ENCODE measurements at places on chromosomes 4 and X.

- no peak for DNase-seq
Observed at GRCh38 chrX:109264878-109265277, 217.0 kb downstream of the GUCY2F start.

DNA sequence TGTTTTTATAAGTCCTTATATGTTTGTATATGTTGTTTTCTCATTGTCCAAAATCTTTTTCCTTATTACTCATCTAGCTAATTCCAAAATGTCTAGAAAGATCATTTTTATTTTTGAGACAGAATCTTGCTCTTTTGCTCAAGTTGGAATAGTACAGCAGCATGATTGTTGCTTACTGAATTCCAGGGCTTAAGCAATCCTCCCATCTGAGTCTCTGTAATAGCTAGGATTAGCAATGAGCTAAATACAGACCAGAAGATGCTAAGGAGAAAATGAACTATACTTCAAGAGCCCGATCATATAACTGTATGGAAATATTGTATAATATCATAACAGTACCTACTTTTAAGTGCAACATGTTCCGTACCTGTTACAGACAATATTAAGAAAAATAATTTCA is 1027.0 kb downstream of the STIM2 start:
- no peak for DNase-seq

DNA sequence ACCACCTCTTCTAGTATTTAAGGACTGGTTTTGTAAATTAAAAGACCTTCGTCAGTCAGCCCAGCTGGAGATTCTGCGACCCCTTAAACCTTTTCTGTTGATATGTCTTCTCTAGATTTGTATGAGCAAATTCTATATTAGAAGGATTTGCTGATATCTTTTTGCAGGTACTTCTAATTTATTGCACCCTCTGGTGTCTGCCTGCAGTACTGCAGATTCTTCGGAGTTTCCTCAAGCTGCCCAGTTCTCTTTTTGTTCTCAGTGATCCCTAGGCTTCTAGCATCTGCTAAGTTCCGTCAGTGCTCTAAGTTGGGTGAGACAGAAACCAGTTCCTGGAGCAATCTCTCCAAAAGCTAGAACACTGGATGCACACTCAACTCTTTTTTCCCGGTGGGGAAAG is 545.2 kb downstream of the C4orf33 start:
- no peak for DNase-seq

DNA sequence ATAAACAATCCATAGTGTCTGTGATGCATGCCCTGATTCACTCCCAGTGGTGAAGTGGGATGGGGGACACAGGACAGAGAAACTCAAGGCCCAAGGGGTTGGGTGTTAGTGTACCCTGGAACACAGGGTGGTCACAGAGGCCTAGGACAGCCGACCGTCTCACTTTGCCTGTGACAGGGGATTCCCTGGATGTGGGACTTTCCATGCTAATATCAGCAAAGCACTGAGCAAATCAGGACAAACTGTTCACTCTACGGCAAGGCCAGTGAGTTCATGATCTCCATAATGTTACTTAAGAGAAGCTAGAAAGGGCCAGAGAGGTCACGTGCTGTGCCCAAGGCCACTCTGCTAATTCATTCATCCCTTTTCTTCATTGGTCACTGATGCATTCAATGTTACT is 158.7 kb upstream of the RBPJ start:
- DNase-seq: no peak

DNA sequence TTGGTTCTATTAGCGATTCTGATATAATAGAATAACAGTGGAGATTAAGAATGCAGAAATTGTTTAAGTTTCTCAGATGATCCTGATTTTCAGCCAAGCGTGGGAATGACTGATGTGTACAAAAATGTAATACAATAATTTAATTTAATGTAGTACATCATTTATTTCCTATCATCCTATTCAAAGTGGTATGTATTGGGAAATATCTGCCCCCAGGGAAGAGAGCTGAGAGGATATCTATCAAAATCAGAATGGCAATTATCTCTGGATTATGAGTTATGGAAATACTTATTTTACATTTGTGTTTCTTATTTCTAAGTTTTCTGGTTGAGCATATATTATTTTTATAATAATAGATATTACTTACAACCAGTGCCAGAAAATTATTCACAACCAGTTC is 3.9 kb downstream of the FABP2 start:
- no peak for DNase-seq

- no peak for DNase-seq
Observed at GRCh38 chr4:112560084-112560483, 44.1 kb upstream of the NEUROG2 start.

DNA sequence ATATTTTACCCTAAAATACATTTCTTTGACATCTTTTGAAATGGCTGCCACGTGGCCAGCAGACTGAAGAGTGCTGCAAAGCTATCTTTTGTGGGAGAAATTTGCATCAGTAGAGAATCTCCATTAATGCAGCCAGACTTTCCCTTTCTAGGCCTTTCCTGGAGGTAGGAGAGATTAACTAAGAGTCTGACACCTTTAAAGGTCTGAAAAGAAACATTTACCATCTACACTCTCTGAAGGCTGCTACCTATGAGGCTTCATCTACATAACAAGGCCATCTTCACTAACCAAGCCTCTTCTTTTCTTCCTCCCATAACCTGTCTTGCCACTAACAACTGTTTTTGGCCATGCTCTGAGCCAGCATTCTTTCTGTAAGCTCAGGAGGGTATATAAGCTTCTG is 17.8 kb upstream of the SPRY1 start:
- no peak for DNase-seq

DNA sequence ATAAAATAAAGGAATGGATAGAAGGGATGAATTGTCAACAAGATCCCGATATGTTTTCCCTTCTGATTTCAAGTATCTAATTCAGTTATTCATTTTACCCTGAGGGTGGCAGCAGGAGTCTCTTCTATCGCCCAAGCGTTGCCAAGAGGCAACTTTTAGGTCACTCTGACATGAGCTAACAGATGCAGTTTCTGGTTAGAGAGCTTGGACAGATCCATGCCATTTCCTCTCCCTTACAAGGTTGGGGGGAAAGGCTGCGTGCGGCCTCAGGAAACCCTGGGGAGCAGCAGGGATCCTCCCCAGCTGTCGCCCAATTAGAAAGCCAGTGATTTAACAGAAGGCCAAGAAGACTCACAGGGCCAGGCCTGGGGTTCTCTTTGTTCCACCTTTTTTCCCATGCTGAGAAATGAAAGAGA is 35.3 kb upstream of the WAS start:
- no peak for DNase-seq

GRCh38 chrX:135411893-135412292 is 9.9 kb upstream of the SMIM10L2A start:
- DNase-seq: no peak

- DNase-seq: no peak
Observed at GRCh38 chrX:22155126-22155525, 117.6 kb upstream of the CBLL2 start.

DNA sequence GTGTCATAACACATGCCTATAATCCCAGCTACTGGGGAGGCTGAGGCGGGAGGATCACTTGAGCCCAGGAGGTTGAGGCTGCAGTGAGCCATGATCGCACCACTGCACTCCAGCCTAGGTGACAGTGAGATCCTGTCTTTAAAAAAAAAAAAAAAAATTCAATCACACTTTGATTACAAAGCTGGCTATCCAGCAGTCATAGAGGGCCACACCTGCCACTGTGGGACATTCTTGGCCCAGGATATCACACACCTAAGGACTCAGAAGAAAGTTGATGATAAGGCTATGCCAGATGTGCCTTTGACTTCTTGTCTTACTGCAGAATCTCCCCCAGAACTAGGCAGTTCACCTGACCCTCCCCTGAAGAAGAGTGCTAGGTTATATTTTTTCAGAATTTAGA is 122.5 kb upstream of the GALNT7 start:
- DNase-seq: no peak

DNA sequence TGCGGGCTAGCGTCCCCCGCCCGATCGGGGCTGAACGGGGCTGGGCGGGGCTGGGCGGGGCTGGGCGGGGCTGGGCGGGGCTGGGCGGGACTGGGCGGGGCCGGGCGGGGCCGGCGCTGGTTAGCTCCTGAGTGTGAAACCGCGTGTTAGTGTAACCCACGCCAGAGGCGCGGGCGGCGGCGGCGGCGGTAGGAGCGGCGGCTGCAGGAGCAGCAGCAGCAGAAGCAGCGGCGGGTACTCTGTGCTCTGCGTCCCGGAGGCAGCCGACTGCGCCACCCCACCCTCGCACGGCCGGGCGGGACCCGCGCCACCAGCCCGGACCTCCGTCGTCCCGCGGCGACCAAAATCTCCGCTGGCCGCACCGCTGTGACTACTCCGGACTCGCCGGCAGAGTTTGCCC is 128.1 kb downstream of the LAS1L start:
- DNase-seq: no peak

- DNase-seq: no peak
Observed at GRCh38 chrX:47577424-47577823, 4.8 kb upstream of the TIMP1 start.

- no peak for DNase-seq
Observed at GRCh38 chr4:182240161-182241130, 2.8 kb upstream of the TENM3 start.

GRCh38 chr4:10008609-10009005 is 12.7 kb downstream of the SLC2A9 start:
- DNase-seq: no peak

DNA sequence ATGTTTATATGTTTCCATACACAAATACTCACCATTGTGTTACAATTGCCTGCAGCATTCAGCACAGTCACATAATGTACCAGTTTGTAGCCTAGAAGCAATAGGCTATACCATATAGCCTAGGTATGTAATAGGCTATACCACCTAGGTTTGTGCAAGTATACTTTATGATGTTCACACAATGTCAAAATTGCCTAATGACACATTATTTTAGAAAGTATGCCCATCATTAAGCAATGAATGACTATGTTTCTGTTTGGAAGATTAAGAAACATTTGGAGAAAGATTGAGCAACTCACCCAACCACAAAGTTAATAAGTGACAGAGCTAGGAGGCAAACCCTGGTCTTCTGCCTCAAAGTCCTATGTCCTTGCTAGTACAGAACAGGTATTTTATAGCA is 96.8 kb upstream of the GRIA3 start:
- no peak for DNase-seq

DNA sequence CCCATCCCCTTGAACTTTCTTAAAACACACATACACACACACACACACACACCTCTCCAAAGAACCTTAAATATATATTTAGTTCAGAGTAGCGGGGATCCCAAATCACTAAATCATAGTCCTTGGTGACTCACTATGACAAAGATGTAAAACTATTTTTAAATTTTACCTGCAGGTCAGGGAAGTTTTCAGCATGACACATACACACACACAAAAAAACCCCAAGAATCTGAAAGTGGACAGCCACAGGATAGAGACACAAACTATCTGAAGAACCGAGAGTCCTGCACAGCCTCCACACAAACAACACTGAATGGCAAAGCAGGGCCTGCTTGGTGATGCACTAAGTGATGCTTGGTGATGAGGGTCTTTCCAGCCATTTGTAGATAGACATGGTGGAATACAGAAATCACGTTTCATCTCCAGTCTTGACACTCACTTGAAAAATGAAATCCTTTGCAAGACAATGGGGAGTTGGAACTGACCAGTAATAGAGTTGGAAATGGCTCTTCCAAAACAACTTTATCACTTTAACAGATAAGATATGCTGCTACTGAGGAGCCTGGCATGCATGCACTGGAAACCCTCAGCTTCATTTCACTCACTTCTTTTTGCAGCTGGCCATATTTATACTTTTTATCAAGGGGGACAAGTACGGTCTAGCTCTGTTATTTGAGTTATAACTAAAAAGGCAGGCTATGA is 307.3 kb downstream of the RAPGEF2 start:
- DNase-seq: no peak

DNA sequence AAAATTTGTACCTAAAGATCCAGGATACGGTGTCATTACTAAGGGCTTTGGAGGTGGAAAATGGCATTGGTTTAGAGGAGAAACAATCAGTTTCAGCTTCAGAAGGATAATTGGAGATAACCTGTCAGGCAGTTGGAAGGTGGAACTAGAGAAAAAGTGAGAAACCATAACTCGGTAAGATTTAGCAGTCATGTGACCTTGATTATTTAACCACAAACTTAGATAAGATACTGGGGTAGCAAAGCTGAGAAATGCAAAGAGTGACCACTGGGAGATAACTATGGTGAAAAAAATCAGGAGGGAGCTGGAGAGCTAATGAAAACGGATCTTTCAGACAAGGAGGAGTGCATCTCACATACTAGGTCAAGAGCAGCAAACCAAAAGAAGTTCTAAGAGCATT is 58.3 kb upstream of the SMARCA5 start:
- no peak for DNase-seq
